Stimulated activated CD4-positive, alpha-beta T cell treated with anti-CD3 and anti-CD28 coated beads, Interleukin-12 subunit alpha, Interleukin-12 subunit beta, amount 100 ng/mL, for 24 hours (primary cell): ENCODE measurements at places on chromosomes 3 and 15.
A peak's percentile ranks its signal among the peaks of the same experiment; 100 is the strongest.

DNA sequence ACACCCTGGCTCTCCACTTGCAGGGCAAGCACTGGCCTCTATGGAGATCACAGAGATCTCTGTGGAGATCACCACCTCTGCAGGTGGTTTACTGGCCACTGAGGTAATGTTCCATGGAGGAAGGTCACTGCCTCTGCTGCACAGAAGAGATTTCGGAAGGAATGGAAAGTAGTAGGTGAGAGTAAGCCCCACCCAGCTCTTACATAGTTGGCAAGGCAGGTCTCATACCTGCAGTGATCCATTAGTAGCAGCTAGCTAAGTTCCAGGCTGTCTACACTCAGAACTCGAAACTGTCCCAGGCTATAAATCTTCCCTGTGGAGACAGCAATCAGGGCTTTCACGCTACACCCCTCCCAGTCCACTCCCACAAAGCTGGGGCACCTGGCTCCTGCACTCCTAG lies 194.3 kb upstream of the MANF start:
- no peak for DNase-seq

GRCh38 chr3:105431200-105431599 lies 64.5 kb downstream of the ALCAM start:
- DNase-seq = no peak

- no peak for DNase-seq
Observed at GRCh38 chr3:24530471-24530870, 35.8 kb upstream of the THRB start.

DNA sequence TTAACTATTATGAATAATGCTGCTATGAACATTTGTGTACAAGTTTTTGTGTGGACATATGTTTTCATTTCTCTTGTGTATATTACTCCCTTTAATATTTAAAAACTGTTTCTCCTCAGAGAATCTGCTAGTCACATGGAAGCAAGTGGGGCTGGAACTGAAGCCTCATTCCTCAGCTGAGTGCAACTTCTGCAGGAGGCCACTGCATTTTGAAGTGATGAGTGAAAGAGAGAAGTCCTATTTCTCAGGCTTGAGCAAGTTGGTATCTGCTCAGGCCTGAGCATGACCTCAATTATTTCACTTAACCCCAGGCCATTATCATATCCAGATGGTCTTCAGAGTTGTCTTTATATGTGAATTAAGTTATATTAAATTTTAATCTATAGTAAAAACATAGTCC lies 11.5 kb downstream of the TLR9 start:
- DNase-seq = no peak

- DNase-seq = no peak
Observed at GRCh38 chr15:71323584-71323983, 208.3 kb downstream of the THSD4 start.

DNA sequence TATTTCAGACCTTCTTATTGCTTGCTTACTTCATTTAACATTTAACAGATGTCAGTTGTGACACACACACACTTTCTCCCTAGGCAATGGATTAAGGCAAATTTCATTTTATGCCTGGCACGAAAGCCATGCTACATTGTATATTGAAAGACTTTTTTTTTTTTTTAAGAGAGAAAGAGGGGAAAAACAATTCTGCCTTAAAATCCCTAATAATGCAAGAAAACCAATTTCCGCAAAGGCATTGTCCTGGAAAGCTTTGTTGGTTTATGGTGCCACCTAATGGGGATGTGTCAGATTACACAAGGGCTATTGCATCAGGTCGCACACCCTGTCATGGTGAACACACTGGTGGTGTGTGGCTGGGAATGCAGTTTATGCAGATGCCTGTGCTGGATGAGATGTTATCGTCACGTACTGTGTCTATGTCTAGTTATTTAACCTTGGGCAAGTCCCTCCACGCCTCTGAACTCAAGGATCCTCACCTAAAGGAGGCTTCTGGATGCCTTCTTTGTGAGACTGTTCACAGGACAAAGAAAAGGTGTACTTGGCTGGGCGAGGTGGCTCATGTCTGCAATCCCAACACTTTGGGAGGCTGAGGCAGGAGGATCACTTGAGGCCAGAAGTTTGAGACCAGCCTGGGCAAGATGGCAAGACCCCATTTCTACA lies 37.3 kb upstream of the RFTN1 start:
- DNase-seq = peak; percentile 54

GRCh38 chr3:171797265-171797679 lies 13.0 kb downstream of the PLD1 start:
- no peak for DNase-seq

- no peak for DNase-seq
Observed at GRCh38 chr3:93988764-93989163, 8.8 kb downstream of the ARL13B start.

DNA sequence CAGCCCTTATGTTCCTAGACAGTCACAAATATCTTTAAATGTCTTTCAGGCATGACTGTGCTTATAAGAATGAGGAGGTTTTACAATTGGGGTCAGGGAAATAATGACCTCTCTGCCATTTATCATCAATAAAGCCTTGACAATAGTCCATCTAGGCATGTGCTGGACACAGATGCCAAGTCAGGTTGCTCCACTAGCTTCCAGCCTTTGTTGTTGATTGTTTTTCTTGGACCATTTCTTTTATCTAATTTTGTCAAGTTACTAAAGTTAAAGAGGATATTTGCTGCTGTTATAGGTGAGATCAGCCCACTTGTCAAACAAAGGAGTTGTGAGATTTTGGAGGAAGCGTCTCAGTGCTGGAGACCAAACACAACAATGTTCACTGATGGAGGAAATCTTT lies 628.0 kb downstream of the ROBO2 start:
- DNase-seq = no peak

DNA sequence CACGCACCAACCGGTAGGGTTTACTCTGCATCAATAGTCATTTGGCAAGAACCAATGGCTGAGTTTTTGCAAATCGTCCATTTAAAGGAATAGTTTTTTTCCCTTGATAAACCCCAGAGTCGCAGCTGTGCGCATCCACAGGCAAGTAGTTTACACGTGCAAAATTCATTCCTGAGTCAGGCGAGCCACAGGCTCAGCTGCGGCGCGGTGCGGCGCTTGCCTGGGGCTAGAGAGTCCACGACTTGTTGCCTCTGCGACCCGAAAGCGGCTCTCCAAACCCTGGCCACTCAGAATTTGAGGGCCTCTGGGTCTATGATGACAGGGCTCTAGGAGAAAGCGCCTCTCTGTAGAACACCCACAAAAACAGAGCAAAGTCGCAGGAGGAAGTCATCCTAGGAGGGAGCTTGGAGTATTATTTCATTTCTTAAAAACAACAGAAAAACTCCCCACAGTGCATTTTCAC lies 36.7 kb downstream of the ZIC4 start:
- DNase-seq = no peak

GRCh38 chr3:143963946-143964345 lies 7.7 kb upstream of the DIPK2A start:
- DNase-seq = no peak

DNA sequence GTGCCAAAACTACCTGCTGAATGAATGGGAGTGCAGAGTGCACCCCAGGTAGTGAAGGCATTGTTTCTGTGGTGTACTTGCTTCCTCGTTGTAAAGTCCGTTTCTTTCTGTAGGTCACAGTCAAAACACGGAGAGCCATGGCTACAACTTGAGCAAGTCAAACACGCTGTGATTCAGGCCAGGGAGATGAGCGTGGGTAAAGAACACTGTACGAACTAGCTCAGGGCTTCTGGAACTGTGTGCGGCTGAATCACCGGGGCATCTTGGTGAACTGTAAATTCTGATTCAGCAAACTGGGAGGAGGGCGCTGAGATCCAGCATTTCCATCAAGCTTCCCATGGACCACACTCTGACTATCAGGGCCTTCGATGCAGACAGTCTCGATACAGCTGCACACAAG lies 5.0 kb upstream of the TNK2 start:
- no peak for DNase-seq

DNA sequence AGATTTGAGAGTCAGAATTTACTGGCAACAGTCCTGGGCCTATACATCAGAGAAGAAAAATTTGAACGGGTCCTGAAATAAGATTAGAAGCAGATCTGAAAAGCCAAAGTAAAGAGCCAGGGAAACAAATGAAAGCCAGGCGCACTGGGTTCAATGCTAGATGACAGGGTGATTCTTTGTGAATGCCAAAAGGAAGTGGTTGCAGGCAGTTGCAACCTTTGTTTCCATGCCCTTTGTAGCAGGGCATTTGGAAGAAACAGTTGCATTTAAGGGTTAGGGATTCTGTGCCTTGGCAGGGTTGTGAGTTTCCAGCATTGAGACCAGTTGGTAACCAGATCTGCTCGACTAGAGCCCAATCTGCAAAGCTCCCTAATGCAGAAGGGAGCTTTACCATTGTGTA lies 36.4 kb upstream of the MTHFS start:
- DNase-seq = no peak

GRCh38 chr15:78034495-78035191 lies 42.9 kb downstream of the TBC1D2B start:
- DNase-seq = peak; percentile 76

- no peak for DNase-seq
Observed at GRCh38 chr3:161567577-161568361, 71.2 kb downstream of the OTOL1 start.
